ENCODE measurements at places on chromosomes 5 and 9.

DNA sequence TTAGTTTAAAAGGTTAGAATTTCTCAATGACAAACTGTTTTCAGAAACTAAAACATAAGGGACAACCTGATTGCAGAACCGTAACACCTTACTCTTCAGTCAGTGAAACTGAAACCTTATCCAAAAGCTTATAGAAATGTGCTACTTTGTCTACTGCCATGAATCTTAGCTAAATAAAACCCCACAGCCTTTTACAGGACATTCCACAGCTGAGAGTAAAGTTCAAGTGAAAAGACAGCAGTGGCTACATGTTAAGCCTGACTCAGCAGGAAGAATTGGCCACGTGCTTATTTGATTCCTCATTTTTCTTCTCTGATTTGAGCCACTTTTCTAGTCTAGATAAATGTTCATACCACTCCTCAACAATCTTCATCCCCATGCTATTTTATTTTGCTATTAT, 278.7 kb upstream of the ISL1 start:
- no peak for DNase-seq

GRCh38 chr5:179241764-179242370, 103.4 kb downstream of the ADAMTS2 start:
- no peak for DNase-seq

- DNase-seq: no peak
Observed at GRCh38 chr5:170527991-170528390, 24.2 kb downstream of the KCNIP1 start.

GRCh38 chr5:65837139-65837538, 89.2 kb upstream of the ERBIN start:
- no peak for DNase-seq

DNA sequence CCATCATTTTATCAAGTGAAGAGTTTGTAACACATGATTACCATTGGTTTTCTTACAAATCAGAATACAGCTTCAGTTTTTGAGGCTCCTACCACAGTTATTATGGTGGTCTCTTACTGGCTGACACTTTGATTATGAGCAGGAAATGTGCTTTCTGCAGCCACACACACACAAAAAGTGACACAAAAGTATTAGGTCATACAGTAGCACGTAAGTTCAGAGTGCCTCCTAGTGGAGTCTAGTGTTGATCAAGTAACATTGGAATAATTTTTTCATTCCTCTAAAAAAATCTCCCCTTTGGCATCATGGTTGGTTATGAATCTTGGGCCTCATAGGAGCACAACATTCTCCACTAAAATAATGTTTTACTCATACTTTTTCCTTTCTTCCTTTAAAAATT, 37.6 kb downstream of the PAM start:
- peak; percentile 42 for DNase-seq

- DNase-seq: no peak
Observed at GRCh38 chr5:142324136-142324870, 518 bp downstream of the SPRY4 start.

DNA sequence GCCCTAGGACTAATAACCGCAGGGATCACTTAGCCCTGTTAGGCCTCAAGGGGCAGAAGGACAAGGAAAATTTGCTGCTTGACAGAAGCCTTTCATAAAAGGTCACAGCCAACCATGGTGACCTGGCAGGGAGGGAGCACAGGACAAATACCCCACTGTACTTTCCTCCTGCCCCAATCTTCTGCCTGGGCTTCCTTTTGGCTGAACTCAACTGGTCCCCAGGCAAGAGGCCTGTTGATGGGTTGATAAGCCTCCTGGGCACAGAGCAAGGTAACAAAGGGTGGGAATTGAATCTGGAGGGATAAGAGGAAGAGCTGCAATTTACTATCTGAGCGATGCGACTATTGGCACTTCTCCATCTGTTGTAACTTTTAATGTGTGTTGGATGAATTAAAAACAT, 392.9 kb downstream of the RASEF start:
- DNase-seq: no peak

- DNase-seq: no peak
Observed at GRCh38 chr9:127049044-127049443, 73.4 kb downstream of the ANGPTL2 start.

DNA sequence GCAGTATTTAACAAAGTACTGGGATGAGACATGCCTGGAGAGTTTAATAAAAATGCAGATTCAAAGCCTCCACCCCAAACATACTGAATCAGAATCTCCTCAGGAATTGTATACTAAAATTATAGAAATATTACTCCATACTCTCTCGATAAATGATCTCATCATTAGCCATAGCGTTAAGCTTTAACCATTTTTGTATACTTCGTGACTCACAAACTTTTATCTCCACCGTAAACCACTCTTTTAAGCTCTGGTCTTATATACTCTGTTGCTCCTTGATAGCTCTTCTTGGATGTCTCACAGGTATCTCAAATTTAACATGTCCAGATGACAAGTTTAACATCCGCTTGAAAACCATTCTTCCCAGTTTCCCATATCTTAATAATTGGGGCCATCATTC, 327.8 kb downstream of the ADGRV1 start:
- no peak for DNase-seq

GRCh38 chr9:129242191-129242941, 64.3 kb upstream of the IER5L start:
- no peak for DNase-seq

Data from NCI-H1092 treated with DMSO at 0.1 percent for 48 hours (cell line).